ENCODE measurements at places on chromosomes 5 and 9.
A peak's percentile ranks its signal among the peaks of the same experiment; 100 is the strongest.

GRCh38 chr5:181243564-181244343 is at the start of gene RACK1:
RACK1 (minus strand) TSS chr5:181243906; CDS start chr5:181243800, 106 bp downstream.
- DNase-seq = peak; percentile 98

- DNase-seq = no peak
Observed at GRCh38 chr9:128045831-128046230, 21.3 kb downstream of the NAIF1 start.

- DNase-seq = no peak
Observed at GRCh38 chr9:72037571-72037970, 22.8 kb downstream of the C9orf57 start.

DNA sequence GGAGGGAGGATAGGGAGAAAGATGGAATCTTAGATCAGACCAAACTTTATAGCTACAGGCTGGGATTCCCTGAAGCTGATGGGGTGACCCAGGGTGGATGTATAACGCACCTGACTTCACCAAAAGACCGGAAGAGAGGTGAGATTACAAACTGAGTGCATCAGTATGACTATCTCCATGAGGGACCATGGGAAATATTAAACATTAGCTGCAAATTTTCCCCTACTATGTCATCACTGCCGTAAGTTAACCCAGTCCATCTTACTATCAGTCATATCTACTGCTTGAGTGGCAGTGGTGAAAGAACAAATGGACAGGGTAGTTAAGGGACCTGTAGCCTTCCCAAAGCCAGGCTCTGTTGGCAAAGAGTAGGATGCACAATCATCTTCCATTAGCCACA is 368.3 kb downstream of the EFNA5 start:
- no peak for DNase-seq

GRCh38 chr9:98907055-98907454 is 36.7 kb upstream of the COL15A1 start:
- DNase-seq = no peak

DNA sequence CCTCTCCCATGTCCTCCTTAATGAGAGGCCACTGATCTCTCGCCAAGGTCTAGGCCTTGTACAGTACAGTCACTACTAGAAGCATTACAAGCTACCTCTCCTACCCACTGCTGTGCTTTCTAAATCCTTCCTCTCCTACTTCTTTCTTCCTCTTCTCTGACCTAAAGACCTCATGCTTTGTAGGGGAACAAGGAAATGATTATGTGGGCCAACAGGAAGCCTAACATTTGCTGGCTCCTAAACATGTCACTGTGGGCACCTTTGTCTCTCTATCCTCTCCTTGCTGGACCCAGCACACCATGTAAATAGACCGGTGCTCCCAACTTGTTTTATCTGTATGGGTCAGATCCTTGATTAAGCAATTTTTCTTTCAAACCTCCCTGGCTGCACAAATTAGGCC is 16.7 kb downstream of the SLC28A3 start:
- no peak for DNase-seq

- DNase-seq = no peak
Observed at GRCh38 chr5:116437351-116437705, 137.3 kb downstream of the SEMA6A start.

DNA sequence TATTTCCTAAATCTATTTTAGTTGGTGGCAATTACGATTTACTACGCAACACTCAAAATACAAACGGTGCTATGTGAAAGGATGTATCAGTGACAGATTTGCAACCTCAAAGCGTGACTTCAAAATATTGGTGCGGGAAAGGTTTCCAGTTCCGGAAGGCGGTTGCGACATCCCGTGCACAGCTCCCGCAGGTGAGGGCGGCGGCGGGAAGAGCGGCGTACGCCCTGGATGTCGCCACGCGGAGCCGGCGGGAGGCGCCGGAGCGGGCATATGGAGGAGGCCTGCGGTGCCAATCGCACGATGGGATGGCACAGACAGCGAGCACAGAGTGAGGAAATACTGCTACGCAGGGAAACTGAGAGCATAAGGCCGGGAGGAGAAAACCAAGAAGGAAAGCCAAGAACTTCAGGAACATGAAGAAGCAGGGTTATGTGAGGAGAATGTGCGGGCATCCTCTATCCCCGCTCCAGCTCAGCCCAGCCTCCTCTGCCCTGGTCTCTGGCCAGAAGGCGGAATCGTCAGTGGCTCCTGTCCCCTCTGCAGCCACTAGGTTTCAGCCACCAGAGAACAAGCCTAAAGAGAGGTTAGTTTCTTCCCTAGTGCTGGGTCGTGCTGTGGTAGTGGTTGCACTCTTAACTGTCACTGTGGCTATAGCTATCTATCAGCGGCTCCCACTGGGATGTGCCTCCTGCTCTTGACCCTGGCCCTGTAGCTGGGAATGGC is 378.1 kb upstream of the TLE4 start:
- no peak for DNase-seq

GRCh38 chr5:45642370-45642769 is 53.8 kb downstream of the HCN1 start:
- DNase-seq = no peak
